ENCODE measurements at places on chromosomes 6 and 20.

DNA sequence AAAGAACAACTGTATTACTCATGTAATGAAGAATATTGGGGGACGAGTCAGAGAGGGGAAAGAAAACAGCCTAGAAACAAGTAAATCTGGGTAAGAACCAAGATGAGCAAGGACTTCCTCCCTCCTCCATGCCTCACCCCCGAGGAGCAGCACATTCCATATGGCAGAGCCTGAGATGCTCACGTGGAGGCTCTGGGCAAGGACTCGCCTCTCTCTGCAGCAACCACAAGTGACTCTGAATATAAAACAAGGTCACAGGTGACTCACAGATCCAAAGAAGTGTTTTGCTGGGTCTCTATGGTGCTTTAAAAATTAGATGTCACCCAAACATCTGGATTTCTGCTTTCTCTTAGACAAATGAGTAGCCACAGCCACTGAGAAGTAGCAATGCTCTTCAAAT lies 453.0 kb upstream of the SULF2 start:
- DNase-seq, result peak; percentile 65

DNA sequence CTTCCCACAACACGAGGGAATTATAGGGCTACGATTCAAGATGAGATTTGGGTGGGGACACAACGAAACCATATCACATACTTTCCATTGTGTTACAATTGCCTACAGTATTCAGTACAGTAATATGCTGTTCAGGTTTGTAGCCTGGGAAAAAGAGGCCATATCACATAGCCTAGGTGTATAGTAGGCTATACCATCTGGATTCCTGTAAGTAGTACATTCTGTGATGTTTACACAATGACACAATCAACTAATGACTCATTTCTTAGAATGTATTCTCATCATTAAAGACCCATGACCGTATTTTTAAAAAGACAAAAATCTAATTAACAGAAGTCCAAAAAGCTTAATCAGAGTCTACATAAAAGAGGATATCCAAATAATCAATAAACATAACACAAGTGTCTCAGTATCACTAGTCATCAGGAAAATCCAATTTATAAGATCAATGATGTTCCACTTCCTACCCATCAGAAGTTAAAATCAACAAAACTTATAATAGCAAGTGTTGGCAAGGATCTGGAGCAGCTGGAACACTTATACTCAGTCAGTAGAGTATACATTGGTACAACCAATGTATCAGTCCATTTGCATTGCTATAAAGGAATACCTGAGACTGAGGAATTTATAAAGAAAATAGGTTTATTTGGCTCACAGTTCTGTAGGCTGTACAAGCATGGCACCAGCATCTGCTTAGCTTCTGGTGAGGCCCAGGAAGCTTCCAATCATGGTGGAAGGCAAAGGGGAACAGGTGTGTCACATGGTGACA lies 215.9 kb downstream of the CLVS2 start:
- DNase-seq, result peak; percentile 50

GRCh38 chr6:164379795-164380194 lies 929.6 kb downstream of the C6orf118 start:
- DNase-seq, result peak; percentile 57

DNA sequence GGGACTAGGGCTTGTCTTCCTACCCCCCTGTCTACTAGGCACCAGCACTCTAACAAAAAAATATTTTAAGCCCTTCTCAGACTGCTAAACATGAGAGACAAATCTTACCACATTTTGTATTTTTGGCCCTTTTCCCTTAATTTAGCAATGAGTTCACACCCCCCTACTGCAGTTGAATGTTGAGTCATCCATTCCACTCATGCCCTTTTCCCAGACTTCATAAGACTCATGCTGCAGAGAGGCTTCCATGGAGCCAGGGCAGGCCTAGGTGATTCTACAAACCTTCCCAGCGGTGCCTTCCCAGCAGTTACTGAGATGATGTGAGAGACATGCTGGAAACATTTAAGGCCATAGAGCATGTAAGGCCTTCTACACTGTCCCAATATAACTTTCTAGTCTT lies 53.9 kb downstream of the PXDC1 start:
- DNase-seq, result peak; percentile 95

DNA sequence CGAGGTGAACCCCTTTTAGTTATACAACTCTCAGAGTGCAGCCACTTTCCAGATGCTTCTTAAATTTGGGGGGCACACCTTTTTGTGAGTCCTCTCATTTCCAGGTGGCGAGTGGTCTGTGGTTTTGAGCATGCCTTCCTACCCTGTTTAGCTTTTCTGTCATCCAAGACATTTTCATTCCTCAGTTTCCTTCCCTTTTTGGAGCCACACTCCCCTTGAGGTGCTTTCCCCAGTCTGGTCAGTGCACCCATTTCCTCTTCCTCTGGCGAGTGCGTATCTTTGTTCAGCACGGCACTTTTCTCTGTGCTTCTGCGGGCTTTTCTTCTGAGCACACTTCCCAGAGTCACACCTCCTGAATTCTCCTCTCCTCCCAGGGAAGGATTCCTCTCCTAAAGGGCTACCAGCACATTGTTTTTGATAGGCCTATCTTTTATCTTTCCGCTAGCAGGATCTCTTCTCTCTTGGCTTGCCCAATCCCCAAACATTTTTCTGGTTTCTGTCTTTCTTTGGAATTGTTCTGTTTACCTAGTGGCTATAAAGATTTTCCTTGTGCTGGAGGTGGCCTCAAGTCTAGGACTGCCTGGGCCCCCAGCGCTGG lies 1.4 kb downstream of the PHF20 start:
- peak; percentile 17 for DNase-seq

- DNase-seq, result no peak
These were observed 6.7 kb downstream of the TAAR9 start for GRCh38 chr6:132544826-132545225.

GRCh38 chr6:113586413-113587077 lies 270.6 kb upstream of the MARCKS start:
- DNase-seq, result peak; percentile 68

DNA sequence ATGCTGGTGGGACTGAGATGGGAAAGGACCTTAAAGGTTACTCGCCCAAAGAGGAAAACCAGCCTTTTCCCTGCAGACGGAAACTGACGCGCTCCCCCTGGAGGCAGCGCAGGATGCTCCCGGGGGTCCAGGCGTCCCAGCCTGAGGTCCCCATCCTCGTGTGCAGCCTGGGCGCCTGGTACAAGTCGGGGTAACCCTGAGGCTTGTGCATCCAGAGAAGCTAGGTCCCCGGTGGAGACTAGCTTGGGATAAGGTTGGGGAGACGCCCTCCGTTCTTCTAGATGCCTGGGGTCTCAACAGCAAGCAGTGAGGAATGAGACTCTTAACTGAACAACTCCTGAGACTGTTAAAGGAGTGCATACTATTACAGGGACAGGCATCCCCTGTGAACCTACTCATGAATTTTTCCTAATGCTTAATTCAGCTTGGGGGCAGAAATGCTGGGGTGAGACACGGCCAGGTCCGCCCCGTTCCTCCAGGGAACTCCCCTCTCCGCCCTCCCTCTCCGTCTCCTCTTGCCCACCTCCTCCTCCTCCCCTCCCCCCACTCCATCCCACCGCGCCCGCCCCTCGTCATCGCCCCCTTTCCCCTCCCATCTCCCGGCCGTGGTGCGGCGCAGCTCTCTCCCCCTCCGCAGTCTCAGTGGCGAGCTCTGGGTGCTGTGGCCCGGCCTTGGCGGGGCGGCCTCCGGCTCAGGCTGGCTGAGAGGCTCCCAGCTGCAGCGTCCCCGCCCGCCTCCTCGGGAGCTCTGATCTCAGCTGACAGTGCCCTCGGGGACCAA lies at the start of gene PRSS35:
PRSS35 (plus strand) TSS at position 634 of the 781 bp plus-strand sequence. CDS start 10,908 bp downstream, outside the sequence.
- peak; percentile 41 for DNase-seq

GRCh38 chr20:50017160-50017559 lies 34.4 kb downstream of the SNAI1 start:
- DNase-seq, result no peak

DNA sequence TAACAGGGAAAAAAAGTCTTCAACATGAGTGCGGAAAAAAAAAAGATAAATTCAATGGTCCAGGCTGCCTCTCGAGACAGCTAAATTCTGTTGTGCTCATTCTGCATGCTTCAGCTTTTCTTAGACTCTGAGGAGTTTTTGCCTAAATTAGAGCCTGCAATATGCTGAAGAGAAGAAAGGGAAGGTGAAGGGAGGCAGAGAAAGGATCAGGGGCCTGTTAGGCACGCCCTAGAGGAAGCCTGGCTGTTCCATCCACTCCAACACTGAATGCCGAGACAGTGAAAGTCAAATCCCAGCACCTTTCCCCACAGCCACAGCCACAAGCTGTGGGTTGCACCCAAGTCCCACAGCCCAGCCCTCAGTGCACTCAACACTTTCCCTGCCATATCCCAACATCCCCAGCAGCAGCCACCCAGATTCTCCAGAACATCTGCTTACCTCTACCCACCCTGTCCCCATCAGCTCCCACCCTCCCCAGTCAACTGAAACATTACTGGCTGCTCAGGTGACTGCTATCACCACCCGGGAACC lies 37.3 kb downstream of the PREX1 start:
- DNase-seq, result no peak

- no peak for DNase-seq
These were observed 82.8 kb downstream of the HMGCLL1 start for GRCh38 chr6:55496201-55496600.

DNA sequence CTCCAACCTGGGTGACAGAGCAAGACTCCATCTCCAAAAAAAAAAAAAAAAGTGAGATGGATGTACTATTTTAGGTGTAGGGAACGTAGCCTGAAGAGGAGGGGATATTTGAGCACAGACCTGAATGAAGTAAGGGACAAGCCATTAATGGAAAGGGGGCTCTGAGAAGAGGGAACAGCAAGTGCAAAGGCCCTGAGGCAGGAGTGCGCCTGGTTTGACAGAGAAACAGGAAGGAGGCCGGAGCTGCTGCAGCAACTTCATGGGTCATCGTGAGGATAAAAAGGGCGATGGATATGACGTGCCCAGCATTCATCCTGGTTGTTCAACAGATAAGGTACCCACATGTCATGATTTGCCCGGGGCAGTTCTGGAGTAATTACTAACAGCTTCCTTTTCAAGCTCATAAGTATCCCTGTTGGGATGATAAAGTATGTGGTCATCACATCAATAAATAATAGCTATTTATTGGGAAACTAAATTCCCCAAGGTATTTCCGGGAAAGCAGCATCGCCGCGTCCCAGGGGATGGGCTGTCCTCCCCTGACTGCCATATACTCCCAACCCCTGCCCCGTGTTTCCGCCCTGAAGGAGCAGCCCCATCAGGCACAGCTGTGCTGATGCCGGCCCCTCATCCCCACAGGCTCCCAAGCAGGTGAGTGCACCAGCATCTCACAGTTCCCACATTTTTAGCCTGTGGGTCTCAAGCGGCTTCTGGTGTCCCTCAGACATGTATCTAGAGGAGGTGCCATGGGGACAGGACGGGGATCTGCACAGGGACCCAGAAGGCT lies 43.4 kb downstream of the DLGAP4 start:
- no peak for DNase-seq

DNA sequence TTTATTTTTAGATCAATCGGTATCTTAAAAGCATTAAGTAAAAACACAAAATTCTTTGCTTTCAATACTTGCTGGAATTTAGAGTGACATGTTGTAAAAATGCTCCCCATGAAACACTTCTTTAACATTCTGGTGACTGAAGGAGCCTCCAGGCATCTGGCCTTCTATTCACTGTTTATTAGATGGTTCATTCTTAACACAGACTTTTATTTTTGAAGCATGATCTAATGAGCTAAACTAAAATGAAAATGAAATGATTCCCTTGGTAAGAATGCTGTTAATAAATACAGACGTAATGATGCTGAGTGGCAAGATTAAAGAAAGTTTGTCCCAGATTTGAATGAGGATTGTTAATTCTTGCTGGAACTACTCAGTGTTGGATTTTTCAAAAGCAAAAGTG lies 698.4 kb downstream of the TENT5A start:
- DNase-seq, result no peak

GRCh38 chr20:59151820-59152219 lies 11.8 kb upstream of the ZNF831 start:
- no peak for DNase-seq

DNA sequence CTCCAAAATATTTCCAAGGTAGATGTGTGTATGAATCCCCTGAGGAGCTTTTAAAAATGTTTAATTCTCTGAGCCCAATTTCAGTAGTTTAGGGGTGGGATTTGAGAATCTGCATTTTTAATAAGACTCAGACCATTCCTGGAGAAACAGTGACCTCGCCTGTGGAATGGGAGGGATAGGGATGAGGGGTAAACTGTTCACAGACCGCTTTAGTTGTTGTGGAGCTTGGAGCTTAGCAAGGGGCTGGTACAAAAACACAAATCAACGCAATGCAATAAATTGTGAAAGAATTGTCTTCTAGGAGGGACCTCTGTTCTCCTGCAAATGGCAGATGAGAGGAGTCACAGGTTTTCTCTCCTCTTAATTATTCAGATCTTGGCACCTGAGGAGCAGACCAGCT lies 239.3 kb upstream of the SULF2 start:
- DNase-seq, result no peak

DNA sequence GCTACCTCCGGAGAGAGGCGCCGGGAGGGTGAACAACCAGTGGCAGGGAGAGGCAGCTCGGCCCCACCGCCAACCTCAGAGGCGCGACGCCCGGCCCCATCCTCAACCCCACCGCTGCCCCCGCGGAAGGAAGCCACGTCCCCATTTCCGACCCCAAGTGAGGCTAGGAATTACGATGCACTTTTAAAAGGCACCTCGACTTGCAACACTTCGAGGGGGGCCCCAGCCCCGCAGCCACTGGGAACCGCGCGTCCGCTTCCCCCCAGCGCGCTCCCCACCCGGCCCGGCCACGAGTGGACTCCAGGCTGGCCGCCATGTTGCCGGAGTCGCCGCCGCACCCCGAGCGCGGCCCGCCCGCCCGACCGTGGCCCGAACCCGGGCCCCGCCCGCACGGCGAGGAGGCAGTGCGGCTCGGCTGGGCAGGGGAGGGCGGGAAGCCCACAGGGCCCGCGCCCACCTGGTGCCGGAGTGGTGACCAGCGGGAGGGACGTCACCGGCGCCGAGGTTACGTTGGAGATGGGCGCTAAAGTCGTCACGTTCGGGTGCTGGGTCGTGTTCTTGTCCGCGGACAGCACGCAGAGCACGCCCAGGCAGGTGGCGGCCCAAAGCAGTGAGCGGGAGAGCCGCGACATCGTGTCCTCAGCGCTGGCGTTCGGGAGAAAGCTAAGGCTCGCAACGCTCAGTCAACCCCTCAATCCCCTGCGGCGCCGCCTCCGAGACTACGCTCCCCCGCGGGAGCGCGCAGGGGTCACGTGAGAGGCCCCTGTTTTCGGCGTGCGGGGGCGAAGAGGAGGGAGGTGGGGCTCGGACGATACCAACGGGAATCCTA lies at the start of gene CD164:
CD164 (minus strand) TSS at position 721 of the 829 bp plus-strand sequence; CDS start at position 632, 89 bp downstream.
- peak; percentile 92 for DNase-seq

- no peak for DNase-seq
These were observed 36.4 kb downstream of the ELOVL5 start for GRCh38 chr6:53312355-53312754.

GRCh38 chr6:26022132-26022472 lies 59.5 kb downstream of the TRIM38 start:
- peak; percentile 86 for DNase-seq

- no peak for DNase-seq
These were observed 460.9 kb downstream of the GJA1 start for GRCh38 chr6:121896363-121896762.

- no peak for DNase-seq
These were observed 327.3 kb downstream of the PTPRT start for GRCh38 chr20:42862446-42862845.
